ENCODE measurements at places on chromosomes 6 and 20.

DNA sequence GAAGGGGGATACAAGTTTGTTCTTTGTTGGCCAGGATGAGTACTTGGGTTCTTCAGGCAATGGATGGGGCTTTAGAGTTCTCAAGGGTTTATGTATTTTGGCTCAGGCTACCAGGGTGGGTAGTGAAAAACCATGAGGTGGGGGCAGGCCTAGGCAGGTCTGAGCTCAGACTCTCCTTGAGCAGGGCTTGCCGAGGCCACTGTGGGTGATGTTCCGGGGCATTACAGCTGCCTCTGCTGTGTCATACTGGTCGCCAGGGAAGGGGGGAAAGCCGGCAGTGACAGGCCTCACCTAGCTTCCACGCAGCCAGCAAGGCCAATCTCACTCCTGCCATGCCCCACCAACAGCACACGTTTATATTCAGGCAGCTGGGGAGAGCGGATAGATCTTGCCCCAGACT, 79.6 kb downstream of the BCKDHB start:
- no peak for DNase-seq

- peak; percentile 24 for DNase-seq
Observed at GRCh38 chr20:38303908-38304379, at the start of gene BPI. TSS of gene BPI (plus strand) at chr20:38304156. CDS start at chr20:38304224, 68 bp downstream.

GRCh38 chr6:140043357-140043756, 668.9 kb upstream of the CITED2 start:
- DNase-seq = no peak

DNA sequence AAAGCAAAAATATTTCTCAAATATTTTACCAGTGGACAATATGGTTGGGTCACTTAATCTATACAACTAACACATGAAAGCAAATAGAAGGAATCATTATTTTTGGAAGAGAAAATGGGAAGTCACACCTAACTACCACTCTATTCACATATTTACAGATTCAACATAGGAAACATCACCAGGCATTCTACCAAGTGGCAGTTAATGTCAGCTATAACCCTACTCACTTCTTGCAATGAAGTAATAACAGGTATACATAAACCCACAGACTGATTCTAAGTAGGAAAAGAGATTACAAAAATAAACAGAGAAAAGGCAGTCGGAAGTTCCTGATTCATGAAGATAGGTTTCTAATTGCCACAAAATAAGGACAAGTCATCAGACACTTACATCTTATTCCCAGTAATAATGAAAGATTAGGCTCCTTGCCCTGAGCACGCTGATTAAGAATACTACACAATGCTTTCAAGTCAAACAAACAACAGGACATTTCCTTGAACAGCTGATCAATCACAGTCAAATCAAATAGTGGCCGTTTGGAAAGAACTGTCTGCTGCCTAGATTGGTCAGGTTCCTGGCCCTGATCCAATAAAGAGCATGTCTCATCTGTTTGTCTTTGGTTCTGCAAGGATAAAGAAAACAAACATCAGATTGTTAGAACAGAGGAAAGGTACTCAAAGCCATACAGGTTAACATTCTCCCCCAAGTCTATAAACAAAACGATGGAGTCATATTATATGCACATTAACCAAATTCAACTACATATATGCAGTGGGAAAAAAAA, 79.2 kb upstream of the PLN start:
- no peak for DNase-seq

GRCh38 chr6:5695260-5696245, 311.2 kb downstream of the NRN1 start:
- DNase-seq = no peak

GRCh38 chr20:37516811-37517750, 4.0 kb upstream of the NNAT start:
- no peak for DNase-seq
